ENCODE measurements at places on chromosomes 6 and 20.

GRCh38 chr6:137706083-137706750, 160.8 kb upstream of the TNFAIP3 start:
- no peak for DNase-seq

DNA sequence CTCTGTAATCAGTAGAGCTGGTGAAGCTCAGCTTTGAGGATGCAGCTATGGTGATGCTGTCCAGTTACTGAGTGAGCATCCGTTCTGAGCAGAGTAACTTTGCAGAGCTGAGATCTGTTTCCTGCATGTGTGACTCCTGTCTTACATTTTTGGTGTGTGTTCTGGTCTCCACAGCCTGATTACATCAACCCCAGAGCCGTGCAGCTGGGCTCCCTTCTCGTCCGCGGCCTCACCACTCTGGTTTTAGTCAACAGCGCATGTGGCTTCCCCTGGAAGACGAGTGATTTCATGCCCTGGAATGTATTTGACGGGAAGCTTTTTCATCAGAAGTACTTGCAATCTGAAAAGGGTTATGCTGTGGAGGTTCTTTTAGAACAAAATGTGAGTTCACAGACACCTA, 81.6 kb downstream of the FAM120B start:
- no peak for DNase-seq

GRCh38 chr6:6946206-6947155, 161.3 kb upstream of the RREB1 start:
- DNase-seq, result no peak

- DNase-seq, result no peak
Measured at GRCh38 chr6:124777863-124778262, 184.4 kb upstream of the RNF217 start.

DNA sequence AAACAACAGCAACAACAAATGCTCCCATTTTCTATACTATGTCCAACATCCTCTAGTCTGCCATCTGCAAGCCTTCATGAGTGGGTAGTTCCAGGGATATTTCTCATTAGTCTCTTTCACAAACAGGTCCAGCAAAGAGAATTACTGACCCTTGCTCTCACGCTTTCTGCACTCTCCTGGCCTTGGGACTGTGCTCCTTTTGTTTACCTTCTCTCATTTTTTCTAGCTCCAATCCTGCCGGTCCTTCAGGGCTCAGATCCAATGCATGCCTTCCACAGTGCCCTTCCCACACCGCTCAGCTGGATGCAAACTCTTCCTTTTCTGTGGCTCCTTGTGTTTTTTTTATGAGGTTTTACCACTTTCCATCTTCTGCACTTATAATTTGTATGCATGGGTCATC, 47.2 kb downstream of the ADTRP start:
- no peak for DNase-seq

DNA sequence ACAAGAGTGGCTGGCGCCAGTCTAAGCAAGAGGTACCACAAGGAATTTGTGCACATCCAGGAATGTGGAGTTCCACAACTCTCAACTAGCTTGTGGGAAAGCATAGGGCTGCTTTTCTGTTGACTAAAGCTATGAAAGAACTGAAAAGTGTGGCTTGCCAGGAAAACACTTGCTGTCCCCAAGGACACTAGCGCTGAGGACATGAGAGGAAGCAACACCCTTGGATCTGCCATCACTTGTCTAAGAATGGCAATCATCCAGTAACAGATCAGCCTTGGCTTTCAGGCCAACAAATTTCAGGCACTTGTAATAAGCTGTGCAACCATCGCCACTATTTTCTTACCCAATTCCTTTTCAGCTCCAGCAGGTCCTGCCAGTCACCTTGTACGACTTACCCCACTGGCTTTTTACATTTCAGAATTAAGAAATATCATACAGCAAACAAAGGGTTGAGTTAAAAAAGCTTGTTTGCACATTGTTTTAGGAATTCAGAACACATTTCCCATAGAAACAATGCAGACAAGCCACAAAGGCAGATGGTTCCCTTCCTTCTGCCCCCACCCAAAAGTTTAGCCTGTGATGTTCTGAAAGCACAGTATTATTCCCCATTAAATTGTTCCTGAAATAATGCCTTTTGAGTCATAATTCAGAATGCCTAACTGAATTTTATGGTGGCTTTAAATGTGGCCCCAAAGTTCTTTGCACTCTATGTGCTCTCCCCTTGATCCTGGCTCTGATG, 57.9 kb upstream of the SSTR4 start:
- no peak for DNase-seq

GRCh38 chr20:58636983-58637421, 14.1 kb upstream of the STX16 start:
- no peak for DNase-seq

- DNase-seq, result no peak
Measured at GRCh38 chr6:33869121-33869520, 65.3 kb upstream of the MLN start.

GRCh38 chr6:40845553-40845952, 193.5 kb downstream of the UNC5CL start:
- peak; percentile 71 for DNase-seq

DNA sequence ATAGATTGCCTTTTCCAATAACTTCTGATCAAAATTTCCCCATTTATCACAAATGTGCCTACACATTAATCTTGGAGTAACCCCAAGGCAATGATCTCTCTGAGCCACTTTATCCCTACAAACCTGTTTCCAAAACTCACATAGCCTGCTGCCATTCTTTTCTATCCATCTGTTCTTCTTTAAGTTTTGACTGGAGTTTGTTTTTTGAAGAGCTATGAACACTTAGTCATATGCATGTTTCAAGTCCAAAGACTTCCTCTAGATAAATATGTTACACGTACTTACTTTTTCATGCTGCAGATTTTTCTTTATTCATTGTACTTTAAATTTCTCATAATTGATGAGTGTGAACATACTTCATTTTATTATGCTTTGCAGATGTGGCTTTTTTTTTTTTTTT, 488.9 kb upstream of the CITED2 start:
- no peak for DNase-seq

DNA sequence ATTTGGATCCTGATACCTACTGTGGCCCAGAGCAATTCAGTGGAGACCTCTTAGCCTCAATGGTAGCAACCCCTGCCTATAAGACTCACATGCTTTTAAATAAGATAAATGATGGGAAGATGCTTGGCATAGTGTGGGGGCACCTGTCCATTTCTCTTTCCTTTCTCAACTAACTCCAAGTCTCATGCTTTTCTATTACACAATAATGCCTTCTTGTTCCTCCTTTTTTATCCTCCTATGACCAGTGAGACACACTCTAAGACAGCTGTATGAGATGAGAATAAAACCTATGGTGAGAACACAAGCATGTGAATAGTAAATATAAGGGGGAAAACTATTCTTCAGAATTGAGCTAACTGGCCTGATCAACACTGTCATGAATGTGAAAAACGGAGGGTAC, 147.0 kb upstream of the STXBP5 start:
- no peak for DNase-seq

Measured in WTC11 (cell line).